Activated naive CD8-positive, alpha-beta T cell treated with anti-CD3 and anti-CD28 coated beads, Interleukin-2, amount 10 ng/mL, durations not matched to agents 7 days and 5 days (primary cell): ENCODE measurements at places on chromosomes 7 and 10.

DNA sequence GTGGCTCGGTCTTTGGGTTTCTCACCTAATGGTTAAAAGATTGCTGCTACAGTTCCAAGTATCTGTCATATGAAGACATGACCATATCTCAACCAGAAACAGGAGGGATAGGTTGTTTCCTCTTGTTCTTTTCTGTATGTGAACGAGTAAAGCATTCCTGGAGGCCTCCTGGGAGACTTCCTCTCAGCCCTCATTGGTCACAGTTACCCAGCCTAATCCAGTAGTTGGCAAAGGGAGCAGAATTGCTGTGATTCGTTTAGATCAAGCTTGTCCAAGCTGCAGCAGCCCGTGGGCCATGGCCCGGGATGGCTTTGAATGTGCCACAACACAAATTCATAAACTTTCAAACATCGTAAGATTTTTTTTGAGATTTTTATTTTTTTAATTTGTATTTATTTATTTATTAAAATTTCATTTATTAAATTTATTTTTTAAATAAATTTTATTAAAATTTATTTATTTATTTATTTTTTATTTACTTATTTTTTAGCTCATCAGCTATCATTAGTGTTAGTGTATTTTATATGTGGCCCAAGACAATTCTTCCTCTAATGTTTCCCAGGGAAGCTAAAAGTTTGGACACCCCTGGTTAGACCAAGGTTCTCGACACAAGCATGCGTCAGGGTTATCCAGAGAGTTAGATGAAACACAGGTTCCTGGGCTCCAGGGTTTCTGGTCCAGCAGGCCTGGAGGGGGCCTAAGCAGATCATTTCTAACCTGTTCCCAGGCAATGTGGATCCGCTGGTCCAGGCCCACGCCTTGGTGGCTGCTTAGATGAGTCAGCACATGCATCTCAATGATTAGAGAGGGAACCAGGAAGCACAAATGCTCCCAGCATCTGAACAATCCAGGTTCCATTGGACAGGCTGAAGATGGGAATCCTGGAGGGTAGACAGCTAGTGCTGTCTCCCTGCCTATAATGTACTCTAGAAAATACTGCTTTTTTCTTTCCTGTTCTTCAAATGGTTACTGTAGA, 25.6 kb downstream of the CDC123 start:
- H3K27me3 ChIP-seq, result no peaks in the 10 kb centered on the region
- DNase-seq, result no peak
- H3K4me1 ChIP-seq, result peaks cover 3% of the 10 kb centered on the region
- H3K4me3 ChIP-seq, result no peak overlapping the region
- peaks cover 39% of the 10 kb centered on the region for H3K36me3 ChIP-seq

GRCh38 chr10:21517134-21518031, 8.1 kb downstream of the SKIDA1 start:
- peaks cover 84% of the 10 kb centered on the region for H3K27me3 ChIP-seq
- H3K36me3 ChIP-seq, result no peaks in the 10 kb centered on the region
- H3K4me1 ChIP-seq, result peaks cover 31% of the 10 kb centered on the region
- H3K27ac ChIP-seq, result no peak overlapping the region
- DNase-seq, result peak; percentile 54

- no peaks in the 10 kb centered on the region for H3K36me3 ChIP-seq
- H3K27ac ChIP-seq, result no peak overlapping the region
- peaks cover 34% of the 10 kb centered on the region for H3K27me3 ChIP-seq
- peaks cover 2% of the 10 kb centered on the region for H3K4me1 ChIP-seq
- no peak for DNase-seq
Observed at GRCh38 chr7:159141660-159142059, 3.0 kb downstream of the VIPR2 start.

GRCh38 chr7:122038904-122039303, 105.1 kb downstream of the AASS start:
- no peak overlapping the region for H3K27ac ChIP-seq
- H3K27me3 ChIP-seq, result peaks cover 2% of the 10 kb centered on the region
- DNase-seq, result no peak
- no peak overlapping the region for H3K4me3 ChIP-seq
- no peaks in the 10 kb centered on the region for H3K36me3 ChIP-seq

- H3K27me3 ChIP-seq, result no peaks in the 10 kb centered on the region
- no peak overlapping the region for H3K4me3 ChIP-seq
- no peak overlapping the region for H3K27ac ChIP-seq
Observed at GRCh38 chr7:2412587-2413201, 9.3 kb downstream of the CHST12 start.

- no peak within 1 kb of the TSS for H3K27ac ChIP-seq
- peak; percentile 58 for DNase-seq
- peaks cover 9% of the 10 kb centered on the region for H3K4me1 ChIP-seq
- H3K27me3 ChIP-seq, result peaks cover 63% of the 10 kb centered on the region
- H3K4me3 ChIP-seq, result peak within 1 kb of the TSS; percentile 85
Observed at GRCh38 chr7:21542891-21543527, at the start of gene DNAH11. TSS of gene DNAH11 (plus strand) at chr7:21543039. CDS start at chr7:21543246, 207 bp downstream.

GRCh38 chr10:22550732-22551131, 163.6 kb downstream of the PIP4K2A start:
- peaks cover 33% of the 10 kb centered on the region for H3K36me3 ChIP-seq
- DNase-seq, result peak; percentile 71
- H3K4me1 ChIP-seq, result peaks cover 10% of the 10 kb centered on the region
- no peak overlapping the region for H3K4me3 ChIP-seq
- no peaks in the 10 kb centered on the region for H3K27me3 ChIP-seq
- peak overlapping the region; percentile 30 for H3K27ac ChIP-seq
